ENCODE measurements at places on chromosomes 1 and 21.

DNA sequence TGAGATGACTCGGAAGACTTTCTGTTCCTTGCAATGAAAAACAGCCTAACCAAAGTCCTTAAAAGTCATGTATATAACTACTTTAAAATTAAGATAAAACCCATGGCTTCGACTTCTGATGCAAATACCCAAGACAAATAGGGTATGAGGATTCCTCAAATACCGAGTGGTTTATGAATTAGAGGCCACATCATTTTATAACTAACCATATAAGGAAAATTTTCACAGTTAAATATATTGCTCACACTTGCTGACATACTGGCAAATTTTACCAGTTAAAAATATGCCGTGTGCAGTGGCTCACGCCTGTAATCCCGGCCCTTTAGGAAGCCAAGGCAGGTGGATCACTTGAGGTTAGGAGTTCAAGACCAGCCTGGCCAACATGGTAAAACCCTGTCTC, 5.4 kb downstream of the RERE start:
- DNase-seq, result no peak

DNA sequence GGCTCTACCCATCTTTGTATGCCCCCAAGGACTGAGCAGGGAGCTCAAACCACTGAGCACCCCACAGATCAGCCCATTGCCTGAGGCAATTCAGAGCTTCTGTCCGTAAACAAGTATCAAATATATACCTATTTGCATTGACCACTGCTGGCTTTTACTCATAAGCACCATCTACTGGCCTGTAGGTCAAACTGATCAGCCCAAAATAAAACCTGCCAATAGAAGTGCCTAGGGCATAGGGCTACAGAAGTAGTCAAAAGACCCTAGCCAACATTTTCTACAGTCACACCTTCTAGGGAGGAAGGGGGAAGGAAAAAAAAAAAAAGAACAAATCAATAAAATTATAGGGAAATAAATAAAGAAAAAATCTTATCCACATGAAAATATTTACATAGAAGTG, 5.3 kb upstream of the LCE3D start:
- DNase-seq, result no peak

DNA sequence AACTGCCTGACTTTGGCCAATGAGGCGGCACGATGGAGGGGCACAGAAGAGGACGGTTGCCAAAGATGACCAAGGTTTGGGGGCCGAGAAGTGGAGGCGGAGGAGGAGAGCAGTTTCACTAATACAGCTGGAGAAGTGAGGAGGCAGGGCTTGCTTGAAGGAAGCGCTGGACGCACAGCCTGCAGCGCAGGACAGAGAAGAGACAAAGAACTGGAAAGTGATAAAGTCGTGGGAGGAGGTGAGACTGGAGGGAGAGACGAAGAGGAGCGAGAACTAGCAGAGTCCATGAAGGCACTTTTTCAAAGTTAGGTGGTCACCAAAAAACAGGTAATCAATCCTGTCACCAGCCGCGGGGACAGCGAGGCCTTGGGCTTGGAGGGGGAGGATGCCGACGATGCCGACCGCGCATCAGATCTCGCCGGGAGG, 771 bp downstream of the PACC1 start:
- DNase-seq, result no peak

- no peak for DNase-seq
Observed at GRCh38 chr1:181141431-181141910, 53.0 kb downstream of the IER5 start.

GRCh38 chr1:210237479-210237878, 4.9 kb downstream of the SERTAD4 start:
- DNase-seq, result no peak

DNA sequence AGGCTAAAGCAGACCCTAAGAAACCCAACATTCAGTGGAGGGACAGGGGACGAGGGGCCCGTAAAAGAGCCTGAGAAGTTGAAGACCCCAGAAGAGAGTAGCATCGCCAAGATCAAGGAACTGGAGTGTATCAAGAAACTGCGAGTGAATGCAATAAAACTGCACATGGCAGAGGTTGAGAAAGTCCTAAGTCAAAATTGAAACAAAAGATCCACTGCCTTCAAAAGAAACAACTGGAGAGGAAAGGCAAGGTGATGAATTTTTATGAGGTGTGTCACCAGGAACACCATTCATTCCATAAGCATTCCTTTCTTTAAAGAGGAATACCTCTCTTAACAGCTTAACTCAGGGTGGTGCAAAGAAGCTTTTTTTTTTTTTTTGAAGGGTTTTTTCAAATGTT, 38.3 kb upstream of the ADORA3 start:
- no peak for DNase-seq

DNA sequence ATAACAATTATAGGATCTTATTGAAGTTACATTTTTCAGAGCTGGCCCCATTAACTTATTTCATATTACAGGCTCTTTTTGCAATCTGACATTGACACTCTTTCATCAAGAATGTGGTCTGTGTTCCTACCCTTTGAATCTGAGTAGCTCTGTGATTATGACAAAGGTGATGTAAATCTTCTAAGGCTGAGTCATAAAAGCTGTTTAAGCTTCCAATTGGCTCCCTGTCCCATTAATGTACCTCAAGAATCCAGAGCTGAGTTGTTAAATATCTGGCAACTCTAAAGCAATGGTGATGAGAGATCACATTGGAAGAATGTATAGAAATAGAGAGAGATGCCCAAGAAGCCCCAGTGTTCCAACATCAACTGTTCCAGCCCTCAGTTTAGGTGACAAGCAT, 178.5 kb upstream of the DEPDC1 start:
- DNase-seq, result no peak

DNA sequence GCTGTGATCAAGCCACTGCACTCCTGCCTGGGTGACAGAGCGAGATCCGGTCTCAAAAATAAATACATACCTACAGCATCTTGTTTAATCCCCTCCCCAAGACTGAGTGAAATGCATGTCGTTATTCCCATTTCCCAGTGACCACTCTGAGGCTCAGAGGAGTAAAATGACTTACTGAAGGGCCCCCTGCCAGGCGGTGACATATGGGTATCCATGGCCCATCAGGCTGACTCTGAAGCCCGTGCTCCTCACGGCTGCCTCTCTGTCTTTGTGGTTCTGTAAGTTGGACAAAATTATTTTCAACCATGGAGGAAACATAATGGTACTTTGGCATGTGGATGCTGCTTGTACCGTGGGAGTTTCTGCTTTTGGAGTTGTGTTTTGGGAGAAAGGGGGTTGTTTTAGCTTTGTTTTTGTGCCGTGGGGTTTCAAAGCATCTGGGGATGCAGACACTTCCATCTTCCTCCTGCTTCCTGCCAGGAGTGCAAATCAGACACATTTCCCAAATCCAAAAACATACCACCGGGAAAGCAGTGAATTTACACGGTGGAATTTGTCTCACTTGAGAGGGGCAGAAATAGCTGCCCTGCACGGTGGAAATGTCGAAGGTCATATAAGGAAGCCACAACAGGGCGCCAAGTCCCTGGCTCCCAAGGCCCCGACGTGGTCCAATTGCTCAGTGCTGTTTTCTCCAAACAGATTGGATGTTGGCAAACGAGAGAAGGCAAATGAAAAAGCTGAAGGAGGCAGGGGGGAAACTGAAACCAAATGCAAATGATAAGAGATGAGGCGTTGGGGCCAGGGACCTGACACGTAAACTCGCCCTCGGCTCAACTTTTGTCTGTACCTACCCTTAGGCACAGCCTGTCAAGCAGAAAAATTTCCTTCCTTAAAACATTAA, 17.1 kb upstream of the PINK1 start:
- DNase-seq, result no peak

DNA sequence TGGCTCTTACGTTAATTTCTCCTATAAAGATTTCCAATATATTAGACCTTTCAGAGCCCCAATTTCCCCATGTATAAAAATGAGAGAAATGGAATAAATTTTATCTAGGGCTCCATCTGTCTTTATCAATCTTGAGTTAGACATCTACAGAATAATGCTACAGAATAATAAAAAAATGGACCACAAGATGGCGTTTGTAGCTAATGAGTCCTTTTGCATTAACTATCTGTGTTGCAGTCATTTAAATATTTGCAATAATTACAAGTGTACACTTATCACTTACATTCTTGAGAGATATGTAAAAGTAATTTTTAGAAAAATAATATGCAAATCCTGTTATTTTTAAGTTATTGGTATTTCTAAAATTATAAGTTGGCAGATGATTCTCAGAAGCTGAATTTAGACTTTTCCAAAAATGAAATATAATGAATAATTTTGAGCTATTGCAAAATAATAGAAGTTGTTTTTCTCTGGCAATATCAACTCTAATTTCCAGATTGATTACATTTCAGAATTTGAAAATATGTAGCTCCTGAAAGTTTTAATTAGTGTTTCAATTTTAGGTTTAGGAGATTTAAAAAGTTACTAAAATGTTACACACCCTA, 87.7 kb downstream of the SNX7 start:
- no peak for DNase-seq

- no peak for DNase-seq
Observed at GRCh38 chr1:176996456-176997090, 167.9 kb downstream of the ASTN1 start.

DNA sequence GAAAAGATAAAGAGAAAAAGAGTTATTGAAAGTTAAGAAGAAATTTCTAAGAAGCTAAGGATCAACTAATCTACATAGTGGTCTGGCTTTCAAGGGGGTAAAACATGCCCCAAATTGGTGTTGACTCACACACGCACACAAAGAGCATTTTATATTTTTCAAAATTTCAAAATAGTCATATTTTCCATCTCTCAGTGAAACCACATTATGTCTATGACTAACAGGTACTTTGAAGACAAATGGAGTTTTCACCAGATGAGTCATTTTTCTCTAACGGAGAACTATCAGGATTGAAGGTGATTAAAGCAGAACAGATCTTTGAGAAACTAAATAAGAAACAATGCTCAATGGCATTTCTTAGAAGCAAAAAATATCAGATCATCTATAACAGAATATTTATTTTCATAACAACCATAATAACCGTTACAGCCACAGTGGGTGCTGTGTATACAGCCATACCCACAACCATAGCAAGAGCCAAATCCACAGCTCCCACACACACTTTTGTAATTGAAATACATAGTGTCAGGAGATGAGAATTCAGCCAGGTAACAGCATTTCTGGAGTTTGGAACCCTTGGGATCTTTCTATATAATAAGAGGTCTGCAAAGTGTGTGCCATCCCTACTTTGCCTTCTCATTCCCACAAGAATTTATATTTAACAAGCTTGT, at the start of gene KRTAP21-3:
Gene KRTAP21-3 (minus strand): TSS at position 539 of the 671 bp plus-strand sequence. CDS start 18 bp downstream, at position 521.
- no peak for DNase-seq

- DNase-seq, result no peak
Observed at GRCh38 chr1:53546409-53547155, 87.4 kb downstream of the DMRTB1 start.

- no peak for DNase-seq
Observed at GRCh38 chr1:45643978-45644377, 20.1 kb upstream of the CCDC17 start.

DNA sequence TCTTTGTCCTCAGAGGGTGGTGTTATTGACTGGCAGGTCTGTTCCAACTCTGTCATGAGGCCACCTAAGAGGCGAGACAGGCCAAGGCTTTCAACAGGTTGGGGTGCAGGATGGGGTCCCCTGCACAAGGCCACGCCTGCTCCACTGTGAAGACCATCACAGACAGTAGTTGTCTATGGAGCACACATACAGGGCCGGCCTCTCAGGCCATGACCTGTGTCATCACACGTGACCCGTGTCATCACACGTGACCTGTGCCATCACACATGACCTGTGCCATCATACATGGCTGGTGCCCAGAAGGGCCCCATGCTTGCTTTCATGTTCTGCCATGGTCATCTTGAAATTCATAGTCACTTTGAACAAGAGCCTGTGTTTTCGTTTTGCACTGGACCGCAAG, 91.9 kb downstream of the ARHGEF10L start:
- DNase-seq, result no peak

DNA sequence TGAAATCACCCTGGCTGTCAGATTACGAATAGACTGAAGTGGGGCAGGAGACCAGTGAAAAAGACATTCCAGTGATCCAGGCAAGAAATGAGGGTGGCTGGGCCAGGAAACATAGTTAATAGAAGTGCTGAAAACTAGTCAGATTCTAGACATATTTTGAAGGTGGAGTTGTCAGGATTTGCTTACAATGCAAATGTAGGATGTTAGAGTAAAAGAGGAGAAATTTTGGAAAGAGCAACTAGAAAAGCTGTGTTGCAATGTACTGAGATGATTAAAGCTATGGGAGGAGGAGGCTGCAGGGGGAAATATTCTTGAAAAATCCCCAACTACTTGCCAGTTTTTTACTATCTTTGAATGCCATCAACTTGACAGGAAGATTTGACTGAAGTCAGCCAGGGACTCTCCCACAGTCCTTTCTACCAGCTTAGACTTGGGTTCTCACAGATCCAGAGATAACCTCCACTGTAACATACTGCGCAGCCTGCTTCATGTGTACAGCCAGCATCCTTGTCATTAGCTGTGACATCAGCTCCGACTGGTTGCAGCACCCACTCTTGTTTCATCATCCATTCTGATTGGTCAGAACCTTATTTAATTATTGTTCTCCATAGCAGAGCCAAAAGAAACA, 109.7 kb downstream of the TSEN15 start:
- DNase-seq, result no peak

- DNase-seq, result no peak
Observed at GRCh38 chr1:43425045-43425444, 28.7 kb downstream of the HYI start.

- no peak for DNase-seq
Observed at GRCh38 chr1:52533713-52534112, 19.2 kb downstream of the TUT4 start.

DNA sequence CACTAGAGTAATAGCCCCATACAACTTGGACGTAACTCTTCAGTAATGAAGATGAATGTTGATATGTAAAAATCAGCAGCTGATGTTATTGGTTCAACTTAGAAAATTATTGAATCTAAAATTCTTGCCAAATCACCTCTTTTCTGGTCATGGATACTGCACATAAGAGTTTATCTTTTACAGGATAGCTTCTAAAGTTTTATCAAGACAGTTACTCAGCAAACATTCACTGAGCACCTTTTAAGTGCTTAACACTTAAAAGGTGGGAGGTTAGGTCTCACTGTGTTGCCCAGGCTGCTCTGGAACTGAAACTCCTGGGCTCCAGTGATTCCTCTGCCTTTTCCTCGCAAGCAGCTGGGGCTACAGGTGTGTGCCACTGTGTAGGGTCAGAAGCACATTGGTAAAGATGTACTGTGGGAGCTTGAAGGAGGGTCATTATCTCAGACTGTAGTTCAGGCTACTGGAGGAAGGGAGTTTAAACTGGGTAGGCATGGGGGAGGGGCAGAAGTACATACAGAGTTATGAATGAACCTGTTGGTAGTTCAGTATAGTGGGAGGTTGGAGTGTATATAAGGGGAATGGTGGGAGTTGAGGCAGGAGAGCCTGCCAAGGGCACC, 2.0 kb downstream of the MPZL1 start:
- DNase-seq, result no peak

- no peak for DNase-seq
Observed at GRCh38 chr1:41461790-41462679, 22.4 kb downstream of the EDN2 start.

DNA sequence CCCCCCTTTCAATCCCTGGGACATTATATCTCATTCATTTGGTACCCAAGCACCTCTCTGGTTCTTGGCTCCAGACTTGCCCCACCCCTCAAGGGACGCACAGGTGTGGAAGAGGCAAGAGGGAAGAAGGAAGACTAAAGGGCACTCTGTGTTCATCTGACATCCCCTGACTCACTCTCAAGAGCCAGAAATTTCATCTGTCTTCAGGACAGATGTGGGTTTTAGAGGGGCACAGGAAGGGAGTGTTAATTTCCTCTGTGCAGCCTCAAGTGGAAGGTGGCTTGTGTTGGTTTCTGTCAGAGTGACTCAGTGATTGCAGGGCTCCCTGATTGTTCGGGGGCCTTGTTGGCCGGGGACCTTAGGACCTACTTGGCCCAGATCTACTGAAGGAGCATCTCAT, 2.4 kb downstream of the C2CD4D start:
- no peak for DNase-seq

All from activated CD4-positive, alpha-beta T cell treated with anti-CD3 and anti-CD28 coated beads, Interleukin-2, amount 50 U/mL, for 1 hour (primary cell).